ENCODE measurements at places on chromosomes 3 and 15. TPM values are rescaled to one million over a fixed set of nuclear protein-coding genes. Genes with fewer than 3 reads are reported as not detected.

Gene NME9
- not detected for total RNA-seq

Gene IQCF2
- total RNA-seq = not detected

DNA sequence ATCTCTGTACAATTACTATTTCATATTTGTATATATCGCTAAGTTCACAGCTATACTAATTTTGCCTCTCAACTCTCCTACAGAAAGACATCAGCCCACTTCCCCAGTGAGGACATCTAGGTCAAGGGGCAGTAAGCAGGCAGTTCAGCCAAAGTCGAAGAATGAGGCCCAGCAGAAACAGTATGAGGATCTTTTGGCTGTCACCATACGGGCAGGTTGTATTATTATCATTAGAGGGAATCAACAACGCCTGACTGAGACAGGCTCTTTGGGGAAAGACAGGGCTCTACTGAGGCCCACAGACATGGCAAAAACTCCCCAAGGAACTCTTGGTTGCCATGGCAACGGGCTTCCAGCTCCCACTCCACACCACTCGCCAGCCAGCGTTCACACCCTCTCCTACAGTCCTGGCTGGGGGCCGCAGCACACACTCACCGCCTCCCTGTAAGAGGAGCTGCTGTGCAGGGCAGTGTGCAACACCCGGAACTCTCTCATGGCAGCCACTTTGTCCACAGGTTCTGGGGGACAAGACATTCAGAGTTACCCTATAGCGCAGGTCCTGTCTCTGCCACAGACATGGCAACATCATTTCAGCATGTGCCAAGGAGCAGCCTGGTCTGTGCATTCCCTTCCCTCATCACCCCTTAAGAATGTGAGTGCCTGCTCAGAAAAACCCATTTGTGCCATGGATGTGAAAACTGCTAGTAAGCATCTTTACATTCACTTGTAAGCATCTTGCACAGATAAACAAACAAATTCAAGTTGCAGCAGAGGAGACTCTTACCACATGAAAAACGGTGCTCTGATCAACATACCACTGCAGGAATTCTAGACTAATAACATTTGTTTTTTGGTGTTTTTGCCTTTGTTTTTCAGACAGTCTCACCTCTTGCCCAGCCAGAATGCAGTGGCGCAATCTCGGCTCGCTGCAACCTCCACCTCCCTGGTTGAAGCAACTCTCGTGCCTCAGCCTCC is 8.8 kb downstream of the UBL7 start:
- DNase-seq = no peak

Gene TP63
- 326 TPM for total RNA-seq

Gene MOBP
- not detected for total RNA-seq

Gene PPP1R14D
- total RNA-seq = not detected

DNA sequence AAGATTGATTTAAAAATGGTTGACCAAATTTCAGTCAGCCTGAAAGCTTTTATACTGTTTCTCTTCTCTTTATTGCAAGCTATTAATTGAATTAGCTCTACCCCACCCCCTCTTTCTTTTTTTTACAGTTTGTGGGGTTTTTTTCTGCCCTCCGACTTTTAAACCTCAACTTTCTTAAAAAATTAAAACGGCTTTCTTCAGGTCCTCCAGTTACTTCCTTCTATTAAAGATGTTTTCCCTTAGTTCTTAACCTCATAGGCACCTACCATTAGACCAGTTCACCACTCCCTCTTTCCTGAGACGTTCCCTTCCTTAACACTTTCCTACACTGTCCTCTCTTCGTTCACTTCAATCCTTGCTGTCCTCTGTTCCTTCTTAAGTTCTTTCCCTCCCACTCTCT is 52.4 kb downstream of the ATP8B4 start:
- DNase-seq = no peak

DNA sequence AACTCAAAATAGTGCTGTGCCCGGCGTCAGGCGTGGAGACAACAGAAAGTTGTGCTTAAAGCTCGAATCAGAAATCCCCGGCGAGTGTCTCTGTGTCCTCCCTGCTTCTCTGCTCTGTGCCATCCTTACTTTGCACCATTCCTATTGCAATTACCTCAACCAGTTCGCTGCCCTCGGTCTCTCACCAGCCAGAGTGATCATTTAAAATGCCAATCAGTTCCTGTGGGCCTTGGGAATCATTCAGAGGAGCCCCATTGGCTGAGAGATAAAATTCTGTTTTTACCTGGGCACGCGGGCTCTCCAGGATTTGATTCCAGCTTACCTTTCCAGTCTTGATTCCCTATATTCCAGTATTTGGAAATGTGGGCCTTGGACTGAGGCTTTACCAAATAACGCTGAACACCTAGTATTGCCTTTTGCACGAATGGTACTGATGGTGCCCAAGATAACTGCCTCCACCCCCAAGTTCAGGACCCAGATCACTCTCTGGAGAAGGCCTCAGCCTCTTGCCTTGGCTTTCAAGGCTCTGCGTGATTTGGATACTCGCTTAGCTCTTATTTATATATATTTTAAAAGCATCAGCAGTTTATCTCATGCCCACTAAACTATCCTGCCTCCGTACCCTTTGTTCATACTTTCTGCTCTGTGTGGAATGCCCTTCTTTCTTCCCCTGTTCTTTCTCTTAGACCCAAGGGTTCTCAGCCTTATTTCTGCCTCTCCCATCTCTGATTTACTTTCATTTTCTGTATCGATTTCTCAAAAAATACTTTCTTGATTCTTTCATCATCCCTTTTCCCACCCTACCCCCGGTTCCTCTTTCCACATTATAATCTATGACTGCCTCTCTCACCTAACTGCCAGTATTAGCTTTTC is 863 bp downstream of the PSMA4 start:
- no peak for DNase-seq

DNA sequence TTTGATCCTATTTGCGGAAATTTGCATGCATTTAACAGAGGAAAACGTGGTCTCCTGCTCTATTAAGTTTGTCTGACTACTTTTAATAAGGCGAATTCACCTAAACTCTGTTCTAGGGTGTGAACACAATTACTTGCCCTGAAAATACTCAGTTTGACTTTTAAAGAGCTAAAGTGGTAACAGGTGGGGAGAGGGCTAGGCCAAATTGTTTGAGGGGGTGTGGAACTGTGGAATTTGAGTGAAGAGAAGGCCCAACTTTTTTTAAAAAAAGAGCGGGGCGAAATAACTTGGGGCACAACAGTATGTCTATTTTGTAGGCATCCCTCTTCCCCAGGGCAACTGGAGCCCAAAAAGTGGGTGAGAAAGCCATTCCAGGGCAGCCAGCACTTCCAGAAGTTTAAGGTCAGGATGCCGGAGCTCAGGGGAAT is 580 bp upstream of the FXR1 start:
- DNase-seq = no peak

DNA sequence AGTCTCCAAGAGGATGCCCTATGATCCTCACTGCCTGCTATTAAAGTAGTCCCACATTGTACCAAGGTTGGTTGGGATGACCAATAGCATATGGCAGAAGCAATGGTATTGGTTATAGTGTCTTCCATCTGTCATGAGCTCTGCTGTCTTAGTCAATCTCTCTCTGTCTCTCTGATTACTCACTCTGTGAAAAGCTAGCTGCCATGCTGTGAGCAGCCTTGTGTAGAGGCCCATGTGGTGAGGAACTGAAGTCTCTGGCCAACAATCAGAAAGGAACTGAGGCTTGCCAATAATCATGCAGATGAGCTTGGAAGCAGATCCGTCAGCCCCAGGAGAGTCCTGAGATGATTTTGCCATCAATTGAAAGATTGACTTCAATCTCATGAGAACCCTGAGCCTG is 60.3 kb upstream of the CFAP161 start:
- no peak for DNase-seq

DNA sequence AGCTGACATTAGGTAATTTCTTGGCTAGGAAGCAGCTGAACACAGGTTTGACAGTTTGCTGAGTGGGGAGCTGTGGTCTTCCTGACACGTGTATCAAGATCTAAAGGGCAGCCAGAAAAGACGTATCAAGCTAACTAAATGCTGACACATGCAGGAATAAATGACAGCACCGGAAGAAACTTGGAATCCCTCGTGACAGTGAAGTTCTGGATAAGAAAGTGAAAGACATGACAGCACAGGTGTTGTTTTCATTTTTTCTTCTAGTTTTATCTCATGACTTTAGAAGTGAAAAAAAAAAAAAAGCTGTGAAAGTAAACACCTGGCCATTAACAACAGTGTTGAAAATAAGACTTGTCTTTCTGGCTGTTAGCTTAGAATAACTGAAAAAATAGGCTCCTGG is 48.7 kb downstream of the FGF7 start:
- DNase-seq = no peak

- no peak for DNase-seq
These were observed 161.2 kb downstream of the APBA2 start for GRCh38 chr15:29046977-29047376.

DNA sequence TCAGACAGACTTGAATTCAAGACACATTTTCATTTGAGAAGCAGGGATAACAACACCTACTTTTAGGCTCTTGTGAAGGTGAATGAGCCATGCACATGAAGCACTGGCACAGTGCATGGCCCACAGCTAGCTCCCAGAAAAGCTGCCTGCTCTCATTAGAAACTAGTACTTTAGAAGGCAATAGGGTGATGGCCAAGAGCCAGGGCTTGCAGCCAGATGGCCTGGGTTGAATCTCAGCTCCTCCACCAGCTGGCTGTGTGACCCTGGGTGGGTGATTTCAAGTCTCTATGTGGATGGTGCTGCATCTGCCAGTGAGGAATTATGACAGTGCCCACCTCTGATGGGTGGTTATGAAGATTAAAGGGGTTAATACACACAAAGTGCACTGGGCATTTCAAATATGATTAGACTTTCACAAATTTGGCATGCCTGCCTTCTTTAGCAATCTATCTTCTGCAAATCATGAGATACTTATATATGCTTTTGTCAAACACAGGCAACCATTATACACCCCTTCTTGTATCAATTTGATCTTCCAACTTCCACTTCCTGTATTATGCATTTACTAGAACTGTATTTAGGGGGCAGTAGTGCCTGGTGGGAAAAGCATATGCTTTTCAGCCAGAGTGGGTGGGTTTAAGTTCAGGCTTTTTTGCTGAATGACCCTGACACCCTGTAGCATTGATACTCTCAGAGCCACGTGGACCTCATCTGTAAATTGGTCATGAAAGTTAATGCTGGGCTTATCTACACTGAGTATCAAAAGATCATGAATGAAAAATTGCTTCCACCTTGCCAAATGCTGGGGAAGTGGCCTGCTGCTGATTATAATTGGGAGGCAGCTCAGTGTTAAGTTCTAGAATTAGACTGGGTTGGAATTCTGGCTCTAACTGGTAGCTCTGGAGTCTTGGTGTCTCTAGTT is 34.7 kb upstream of the RBP1 start:
- no peak for DNase-seq

GRCh38 chr15:92571824-92572223 is 83.8 kb downstream of the FAM174B start:
- no peak for DNase-seq

GRCh38 chr3:37762698-37763097 is 99.0 kb upstream of the CTDSPL start:
- DNase-seq = no peak

GRCh38 chr15:100131321-100132224 is 210.2 kb downstream of the ADAMTS17 start:
- DNase-seq = no peak

- no peak for DNase-seq
These were observed 17.3 kb downstream of the KPNA1 start for GRCh38 chr3:122497425-122497824.

- DNase-seq = no peak
These were observed 32.9 kb downstream of the PIK3CA start for GRCh38 chr3:179181021-179181472.

- DNase-seq = no peak
These were observed 52.9 kb downstream of the CLSTN2 start for GRCh38 chr3:139987908-139988307.

DNA sequence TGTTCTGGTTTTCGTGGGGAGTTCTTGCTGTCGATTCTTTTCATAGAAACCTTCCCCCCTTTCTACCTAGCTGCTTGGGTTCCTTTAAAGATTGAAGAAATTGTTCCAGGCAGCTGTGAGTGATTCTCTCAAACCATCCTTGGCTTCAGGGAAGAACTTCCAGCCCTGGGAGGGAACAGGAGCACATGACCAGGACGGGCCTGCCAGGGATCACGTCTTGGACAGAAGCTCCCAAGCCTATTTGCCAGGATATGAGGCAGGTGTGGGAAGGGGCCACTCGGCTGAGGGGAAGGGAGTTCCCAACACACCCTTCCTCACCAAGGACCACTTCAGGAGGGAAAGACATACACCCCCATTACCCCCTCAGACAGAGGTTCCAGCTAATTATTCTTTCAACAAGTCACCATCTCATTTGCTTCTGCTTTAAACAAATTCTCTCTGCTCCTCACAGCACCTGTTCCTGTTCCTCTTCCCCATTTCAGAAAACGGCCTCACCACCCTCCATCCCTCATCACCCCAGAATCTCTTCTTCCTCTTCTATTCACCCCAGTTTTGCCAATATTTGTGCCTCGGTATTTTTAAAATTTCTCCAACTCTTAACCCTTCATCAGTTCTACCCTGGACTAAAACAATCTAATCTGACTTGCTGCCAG is 62.5 kb downstream of the WHAMM start:
- DNase-seq = no peak

- DNase-seq = no peak
These were observed 189.8 kb downstream of the PLCL2 start for GRCh38 chr3:17074559-17074958.

Gene TMCO5A
- total RNA-seq = not detected

Gene THAP10
- total RNA-seq = 1.1 TPM

- no peak for DNase-seq
These were observed 152.4 kb upstream of the MRPL3 start for GRCh38 chr3:131655070-131655690.

Gene PCLAF
- total RNA-seq = 2.5 TPM
